Uterine smooth muscle cell (primary cell): ENCODE measurements at places on chromosomes 2 and 18. TPM values are rescaled to one million over a fixed set of nuclear protein-coding genes. Genes with fewer than 3 reads are reported as not detected.

ANKRD30B gene
- total RNA-seq, result 0.12 and 0.55 TPM in 2 replicates

DRC1 gene
- total RNA-seq, result under 0.01 and 0.22 TPM in 2 replicates

ACADL gene
- total RNA-seq, result 0.11 and 0.50 TPM in 2 replicates

NYAP2 gene
- not detected in 2 replicates for total RNA-seq

PLEKHH2 gene
- total RNA-seq, result 11.7 and 20.6 TPM in 2 replicates

ALPP gene
- total RNA-seq, result not detected in 2 replicates

CHN1 gene
- 5.4 and 10.8 TPM in 2 replicates for total RNA-seq

FAM237A gene
- not detected in 2 replicates for total RNA-seq
